ENCODE measurements at places on chromosomes 2 and 18. TPM values are rescaled to one million over a fixed set of nuclear protein-coding genes. Genes with fewer than 3 reads are reported as not detected.
A peak's percentile ranks its signal among the peaks of the same experiment; 100 is the strongest.

DNA sequence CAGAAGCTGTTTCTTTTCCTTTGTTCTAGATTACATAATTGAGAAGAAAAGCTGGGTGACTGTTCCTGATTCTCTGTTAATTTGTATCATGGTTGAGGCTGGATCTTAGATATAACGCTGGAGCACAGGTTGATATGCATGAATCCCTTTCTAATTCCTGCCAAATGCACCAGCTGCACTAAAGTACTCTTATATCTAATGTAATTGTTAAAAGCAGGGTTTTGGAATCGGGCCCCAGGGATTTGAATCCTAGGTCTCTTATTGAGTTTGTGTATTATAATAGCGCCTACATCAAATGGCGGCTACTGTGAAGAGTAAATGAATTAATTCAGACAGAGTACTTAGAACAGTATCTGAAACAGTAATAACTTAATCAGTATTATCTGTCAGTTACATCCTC is 80.4 kb downstream of the MC4R start:
- H3K4me3 ChIP-seq, result no peak overlapping the region
- no peaks in the 10 kb centered on the region for H3K4me1 ChIP-seq
- H3K27me3 ChIP-seq, result no peaks in the 10 kb centered on the region
- DNase-seq, result no peak
- no peak overlapping the region for H3K27ac ChIP-seq

DNA sequence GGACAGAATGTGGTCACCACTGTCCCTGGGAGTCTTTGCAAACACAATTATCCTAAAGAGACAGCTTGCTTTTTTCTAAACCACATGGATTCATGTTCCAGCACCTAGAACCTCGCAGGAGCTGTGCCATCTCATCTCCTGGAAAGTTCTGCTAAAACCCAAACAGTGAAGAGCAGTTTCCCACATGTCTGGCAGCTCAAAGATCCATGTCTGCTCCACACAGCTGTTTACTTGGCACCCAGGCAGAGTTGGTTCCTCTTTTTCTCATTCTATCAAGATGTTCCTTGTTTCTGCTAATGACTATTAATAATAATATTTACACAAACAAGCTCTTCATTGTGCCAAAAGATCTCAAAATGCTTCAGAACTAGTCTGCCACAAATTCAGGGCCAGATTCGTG is 30.1 kb upstream of the PID1 start:
- H3K4me3 ChIP-seq, result no peak overlapping the region
- H3K36me3 ChIP-seq, result no peaks in the 10 kb centered on the region
- H3K27me3 ChIP-seq, result no peaks in the 10 kb centered on the region
- no peak overlapping the region for H3K27ac ChIP-seq
- DNase-seq, result no peak

DNA sequence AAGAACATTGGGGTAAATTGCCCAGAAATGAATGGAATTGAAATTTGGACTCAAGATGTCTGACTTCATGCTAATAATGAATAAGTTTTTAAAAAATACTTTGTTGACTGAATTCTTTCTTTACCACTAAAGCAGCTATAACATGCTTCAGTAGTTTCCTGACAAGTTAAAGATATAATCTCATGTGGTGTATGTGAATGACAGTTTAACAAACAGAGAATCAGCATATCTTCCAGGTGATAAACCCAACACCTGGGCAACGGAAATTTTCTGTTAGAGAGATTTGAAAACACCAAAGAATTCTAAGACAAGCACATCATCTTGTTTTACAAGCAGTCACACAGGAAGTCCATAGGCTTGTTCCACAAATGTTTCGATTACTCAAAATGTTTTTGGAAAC is 372.6 kb upstream of the VRK2 start:
- H3K27ac ChIP-seq, result no peak overlapping the region
- no peak overlapping the region for H3K4me3 ChIP-seq
- DNase-seq, result no peak
- H3K36me3 ChIP-seq, result no peaks in the 10 kb centered on the region

GRCh38 chr2:234454433-234454832 is 42.4 kb downstream of the ARL4C start:
- H3K4me3 ChIP-seq, result no peak overlapping the region
- H3K27me3 ChIP-seq, result no peaks in the 10 kb centered on the region
- H3K4me1 ChIP-seq, result peaks cover under 1% of the 10 kb centered on the region
- no peak overlapping the region for H3K27ac ChIP-seq

MBP gene
- 0.04 TPM for total RNA-seq

DNA sequence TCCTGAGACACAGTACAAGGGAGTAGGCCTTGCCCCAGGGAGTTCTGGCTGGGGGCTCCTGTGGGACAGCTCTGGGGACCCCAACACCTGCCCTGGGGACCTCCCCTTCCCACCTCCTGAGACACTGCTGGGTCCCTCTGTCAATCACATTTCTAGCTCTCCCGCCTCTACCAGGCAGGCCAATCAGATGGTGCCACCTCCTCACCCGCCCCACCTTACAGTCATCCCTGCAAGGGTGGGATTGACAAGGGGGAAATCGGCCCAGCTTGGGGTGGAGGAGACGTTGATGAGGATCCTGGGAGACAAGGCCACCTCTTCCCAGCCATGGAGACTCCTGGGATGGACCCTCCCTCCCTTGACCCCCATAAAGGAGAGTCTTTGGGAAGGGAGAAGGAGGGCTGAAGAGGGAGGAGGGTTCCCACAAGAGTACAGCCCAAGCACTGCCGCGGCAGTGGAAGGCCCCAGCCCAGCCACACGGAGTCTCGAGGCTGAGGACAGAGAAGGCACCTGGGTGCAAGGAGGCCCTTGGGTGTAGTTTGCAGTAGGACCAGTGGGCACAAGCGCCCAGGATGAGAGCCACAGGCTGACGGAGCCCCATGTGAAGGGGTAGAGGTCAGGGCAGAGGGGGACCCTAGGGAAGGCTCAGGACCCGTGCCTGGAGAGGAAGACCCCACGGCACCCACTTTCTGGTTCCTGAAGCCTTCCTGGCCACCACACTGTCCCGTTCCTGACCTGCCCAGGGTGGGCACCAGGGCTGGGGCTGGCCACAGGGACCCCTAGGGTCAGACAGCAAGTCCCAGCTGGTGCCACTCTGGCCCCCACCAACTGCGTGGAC is 109.9 kb upstream of the OTOS start:
- H3K4me3 ChIP-seq, result no peak overlapping the region
- no peaks in the 10 kb centered on the region for H3K36me3 ChIP-seq
- no peaks in the 10 kb centered on the region for H3K4me1 ChIP-seq

TEX44 gene
- total RNA-seq, result not detected

DNA sequence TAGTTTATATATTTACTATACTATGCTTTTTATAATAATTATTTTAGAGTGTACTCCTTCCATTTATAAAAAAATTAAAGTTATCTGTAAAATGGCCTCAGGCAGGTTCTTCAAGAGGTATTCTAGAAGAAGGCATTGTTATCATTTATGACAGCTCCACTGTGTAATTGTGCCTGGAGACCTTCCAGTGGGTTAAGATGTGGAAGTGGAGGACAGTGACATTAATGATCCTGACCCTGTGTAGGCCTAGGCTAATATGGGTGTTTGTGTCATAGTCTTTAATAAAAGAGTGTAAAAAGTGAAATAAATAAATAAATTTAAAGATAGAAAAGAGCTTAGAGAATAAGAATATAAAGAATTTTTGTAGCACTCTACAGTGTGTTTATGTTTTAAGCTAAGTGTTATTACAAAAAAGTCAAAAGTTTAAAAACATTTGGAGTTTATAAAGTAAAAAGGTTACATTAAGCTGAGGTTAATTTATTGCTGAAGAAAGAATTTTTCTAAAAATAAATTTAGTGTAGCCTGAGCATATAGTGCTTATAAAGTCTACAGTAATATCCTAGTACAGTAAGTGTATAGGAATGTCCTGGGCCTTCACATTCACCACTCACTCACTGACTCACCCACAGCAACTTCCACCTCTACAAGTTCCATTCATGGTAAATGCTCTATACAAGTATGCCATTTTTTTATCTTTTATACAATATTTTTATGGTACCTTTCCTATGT is 190.0 kb upstream of the SESTD1 start:
- H3K36me3 ChIP-seq, result no peaks in the 10 kb centered on the region
- H3K27ac ChIP-seq, result no peak overlapping the region
- no peak overlapping the region for H3K4me3 ChIP-seq
- H3K4me1 ChIP-seq, result no peaks in the 10 kb centered on the region
- peak; percentile 79 for DNase-seq

- DNase-seq, result no peak
- no peak overlapping the region for H3K4me3 ChIP-seq
- no peaks in the 10 kb centered on the region for H3K4me1 ChIP-seq
- H3K27me3 ChIP-seq, result no peaks in the 10 kb centered on the region
- H3K36me3 ChIP-seq, result no peaks in the 10 kb centered on the region
Measured at GRCh38 chr2:130765464-130765863, 10.1 kb downstream of the AMER3 start.

CCDC85A gene
- total RNA-seq, result 8.1 TPM

ASTL gene
- not detected for total RNA-seq

GRCh38 chr2:119426801-119427395 is 4.8 kb upstream of the TMEM37 start:
- H3K27ac ChIP-seq, result no peak overlapping the region
- H3K4me3 ChIP-seq, result no peak overlapping the region
- H3K27me3 ChIP-seq, result no peaks in the 10 kb centered on the region
- peaks cover 25% of the 10 kb centered on the region for H3K4me1 ChIP-seq

NAT8 gene
- total RNA-seq, result not detected

OLA1 gene
- 91.4 TPM for total RNA-seq

DSC1 gene
- total RNA-seq, result not detected

- no peaks in the 10 kb centered on the region for H3K27me3 ChIP-seq
- no peaks in the 10 kb centered on the region for H3K36me3 ChIP-seq
- H3K27ac ChIP-seq, result no peak overlapping the region
- H3K4me1 ChIP-seq, result peaks cover 20% of the 10 kb centered on the region
- no peak overlapping the region for H3K4me3 ChIP-seq
- DNase-seq, result no peak
Measured at GRCh38 chr2:208006337-208006736, 19.0 kb downstream of the PLEKHM3 start.

DNA sequence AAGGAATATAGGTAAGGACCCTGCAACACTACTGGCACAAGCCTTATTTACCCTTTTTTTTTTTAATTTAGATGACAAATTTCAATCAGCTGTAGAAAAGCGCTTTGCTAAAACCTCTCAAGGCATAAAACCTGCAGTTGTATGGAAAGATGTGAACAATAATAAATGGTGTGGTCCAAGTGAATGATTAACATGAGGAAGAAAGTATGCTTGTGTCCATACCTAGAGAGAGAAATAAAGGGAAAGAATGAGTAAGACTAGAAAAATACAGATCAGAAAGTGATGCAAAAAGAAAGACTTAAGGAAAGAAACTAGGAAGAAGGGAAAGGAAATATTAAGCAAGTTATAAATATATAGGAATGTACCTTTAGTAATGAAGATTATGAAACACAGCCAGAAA is 119.2 kb upstream of the SCN7A start:
- no peaks in the 10 kb centered on the region for H3K4me1 ChIP-seq
- H3K27me3 ChIP-seq, result no peaks in the 10 kb centered on the region
- H3K4me3 ChIP-seq, result no peak overlapping the region
- H3K36me3 ChIP-seq, result no peaks in the 10 kb centered on the region
- DNase-seq, result no peak

INHA gene
- 11.4 TPM for total RNA-seq

ASB18 gene
- not detected for total RNA-seq

CENPO gene
- total RNA-seq, result 16.1 TPM

- no peaks in the 10 kb centered on the region for H3K27me3 ChIP-seq
- H3K4me3 ChIP-seq, result no peak overlapping the region
- DNase-seq, result no peak
- H3K27ac ChIP-seq, result no peak overlapping the region
- H3K36me3 ChIP-seq, result no peaks in the 10 kb centered on the region
Measured at GRCh38 chr2:149090706-149091105, 52.2 kb downstream of the LYPD6B start.

DNA sequence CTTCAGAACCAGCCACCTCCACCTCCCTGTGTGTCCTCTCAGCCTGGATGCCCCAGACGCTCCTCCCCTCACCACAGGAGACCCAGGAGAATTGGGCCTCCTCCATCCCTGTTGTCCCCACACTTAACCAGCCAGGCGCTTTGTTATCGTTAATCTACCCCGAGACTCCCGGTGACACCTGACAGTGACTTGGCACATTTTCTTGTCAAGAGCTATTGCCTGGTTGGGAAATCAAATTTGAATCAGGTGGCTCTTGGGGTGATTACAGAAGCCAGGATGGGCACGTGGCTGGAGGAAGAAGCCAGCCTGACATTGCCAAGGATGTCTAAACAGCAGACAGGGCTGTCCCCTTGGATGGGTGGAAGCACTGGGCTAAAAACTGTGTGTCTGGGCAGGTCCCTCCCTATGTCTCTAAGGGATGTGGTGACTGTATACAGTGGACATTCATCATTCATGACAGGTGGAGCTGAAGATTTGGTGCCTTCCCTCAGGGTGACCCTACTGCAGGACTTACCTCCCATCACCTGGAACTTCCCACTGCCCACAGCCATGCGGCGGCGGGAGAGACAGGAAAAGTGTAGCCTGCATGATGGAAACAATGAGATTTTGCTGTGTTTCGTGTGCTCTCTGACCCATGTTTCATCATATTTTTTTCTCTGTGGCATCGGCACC is 157.2 kb upstream of the CAPN13 start:
- H3K4me1 ChIP-seq, result no peaks in the 10 kb centered on the region
- no peak overlapping the region for H3K4me3 ChIP-seq
- no peak for DNase-seq

GRCh38 chr2:241049739-241050623 is 51.6 kb downstream of the SNED1 start:
- no peaks in the 10 kb centered on the region for H3K27me3 ChIP-seq
- H3K27ac ChIP-seq, result no peak overlapping the region
- peak; percentile 38 for DNase-seq

- peak; percentile 30 for DNase-seq
- peak within 1 kb of the TSS; percentile 41 for H3K27ac ChIP-seq
- H3K36me3 ChIP-seq, result no peaks in the 10 kb centered on the region
- H3K4me1 ChIP-seq, result peaks cover 8% of the 10 kb centered on the region
Measured at GRCh38 chr18:61892683-61893308, at the start of gene RNF152. TSS of gene RNF152 (minus strand) at chr18:61893007. CDS start at chr18:61816463, 76,544 bp downstream.

GRCh38 chr18:65768120-65768778 is 17.4 kb downstream of the CDH7 start:
- H3K4me3 ChIP-seq, result no peak overlapping the region
- no peaks in the 10 kb centered on the region for H3K4me1 ChIP-seq
- H3K36me3 ChIP-seq, result no peaks in the 10 kb centered on the region
- no peak overlapping the region for H3K27ac ChIP-seq
- no peaks in the 10 kb centered on the region for H3K27me3 ChIP-seq

SRD5A2 gene
- total RNA-seq, result 0.06 TPM

- H3K27me3 ChIP-seq, result no peaks in the 10 kb centered on the region
- no peak overlapping the region for H3K27ac ChIP-seq
- H3K4me1 ChIP-seq, result no peaks in the 10 kb centered on the region
- H3K4me3 ChIP-seq, result no peak overlapping the region
- H3K36me3 ChIP-seq, result no peaks in the 10 kb centered on the region
- no peak for DNase-seq
Measured at GRCh38 chr2:121151311-121152109, 133.5 kb downstream of the TFCP2L1 start.

- H3K4me3 ChIP-seq, result no peak overlapping the region
- no peak overlapping the region for H3K27ac ChIP-seq
- no peaks in the 10 kb centered on the region for H3K4me1 ChIP-seq
- H3K27me3 ChIP-seq, result no peaks in the 10 kb centered on the region
Measured at GRCh38 chr2:9071584-9072124, 68.2 kb upstream of the MBOAT2 start.

SLC14A1 gene
- total RNA-seq, result not detected

CDH19 gene
- total RNA-seq, result not detected

SH3BP4 gene
- 55.0 TPM for total RNA-seq

GRCh38 chr18:42025974-42026625 is 71.1 kb downstream of the PIK3C3 start:
- no peak overlapping the region for H3K27ac ChIP-seq
- no peaks in the 10 kb centered on the region for H3K27me3 ChIP-seq
- no peaks in the 10 kb centered on the region for H3K4me1 ChIP-seq

IL36RN gene
- not detected for total RNA-seq

AAK1 gene
- 47.4 TPM for total RNA-seq

UCN gene
- 6.6 TPM for total RNA-seq

LMAN2L gene
- total RNA-seq, result 28.8 TPM
